Forelimb muscle (tissue), 1 donor: ENCODE measurements at places on chromosomes 1 and 21.

DNA sequence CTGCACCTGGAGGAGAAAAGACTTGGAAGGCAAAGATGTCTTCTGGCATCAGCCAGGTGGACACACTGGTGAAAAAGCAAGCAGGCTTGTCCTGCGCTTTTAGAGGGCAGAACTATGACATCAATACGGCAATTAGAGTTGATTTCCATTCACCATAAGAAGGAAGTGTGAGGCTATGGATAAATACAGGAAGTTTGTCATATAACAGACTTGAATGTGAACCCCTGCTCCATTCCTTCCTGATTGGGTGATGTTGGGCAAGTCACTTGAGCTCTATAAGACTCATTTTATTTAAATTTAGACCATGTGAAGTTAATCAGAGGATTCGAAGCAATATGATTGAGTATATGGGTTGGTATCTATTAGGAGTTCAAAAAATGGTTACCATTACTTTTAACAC lies 137.8 kb downstream of the PLPP3 start:
- DNase-seq: no peak

DNA sequence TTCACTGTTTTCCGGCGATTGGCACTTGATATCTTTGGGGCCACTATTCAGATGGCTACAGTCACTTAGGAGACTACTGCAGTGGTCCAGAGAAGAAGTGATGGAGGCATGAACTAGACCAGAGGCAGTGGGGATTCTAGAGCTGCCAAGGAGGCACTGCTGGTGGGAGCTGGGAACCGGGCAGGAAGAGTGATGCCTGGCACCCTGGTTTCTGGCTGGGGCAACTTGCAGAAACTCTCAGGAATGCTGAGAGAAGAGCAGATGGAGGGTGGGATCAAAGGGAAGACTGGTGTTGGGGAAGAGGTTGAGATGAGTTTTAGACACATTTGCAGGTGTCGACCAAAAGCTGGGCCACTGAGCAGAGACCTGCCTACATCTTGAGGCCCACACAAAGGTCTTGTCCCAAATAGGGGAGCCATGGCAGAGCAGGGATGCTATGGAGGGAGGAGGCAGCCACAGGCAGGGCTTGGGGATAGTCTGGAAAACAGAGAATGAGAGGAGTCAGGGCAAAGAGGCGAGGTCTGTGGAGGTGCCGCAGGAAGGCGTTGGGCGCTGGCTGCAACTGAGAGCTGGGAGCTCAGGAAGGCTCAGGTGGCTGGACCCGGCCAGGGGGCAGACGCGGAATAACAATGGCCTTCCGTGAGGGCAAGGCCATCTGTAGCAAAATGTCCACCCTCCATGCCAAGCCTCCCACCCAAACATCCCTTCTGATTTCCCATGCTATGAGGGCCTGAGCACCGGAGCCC lies 118.9 kb downstream of the TOMM20 start:
- no peak for DNase-seq

DNA sequence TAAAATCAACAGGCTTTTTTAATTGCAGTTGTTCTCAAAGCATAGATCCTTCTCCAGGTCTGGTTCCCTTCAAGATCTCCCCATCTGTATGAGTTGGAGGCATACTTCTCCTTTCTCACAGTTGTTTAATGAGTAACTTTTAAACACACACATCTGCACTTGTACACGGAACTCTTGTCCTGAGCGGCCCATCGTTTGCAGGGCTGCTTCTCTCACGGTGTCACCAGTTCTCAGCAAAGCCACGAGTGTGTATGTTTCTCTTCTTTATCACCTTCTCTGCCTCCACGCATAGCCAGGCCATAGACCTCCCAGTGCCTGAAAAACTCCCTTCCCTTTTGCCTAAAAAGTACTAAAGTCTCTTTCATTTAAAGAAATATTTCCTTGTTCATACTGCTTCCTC lies 68.7 kb upstream of the ROR1 start:
- DNase-seq: no peak

DNA sequence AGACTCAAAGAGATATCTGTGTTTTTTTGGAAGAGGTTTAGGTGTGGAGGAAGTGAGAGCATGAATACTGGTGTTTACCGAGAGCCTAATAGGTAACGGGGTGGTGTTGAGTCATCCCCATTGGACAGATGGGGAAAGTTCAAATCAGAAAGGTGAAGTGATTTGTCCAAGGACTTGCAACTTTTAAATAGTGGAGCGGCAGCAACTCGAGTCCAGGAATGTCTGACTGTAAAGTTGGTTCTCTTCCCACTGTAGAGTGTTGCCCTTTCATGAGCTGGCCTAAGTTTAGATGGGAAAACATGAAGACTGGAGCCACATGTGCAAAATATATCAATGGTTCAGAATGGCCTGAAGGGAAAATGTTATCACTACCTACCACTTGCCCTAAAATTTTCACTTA lies 125.7 kb downstream of the LYPLAL1 start:
- DNase-seq: no peak

DNA sequence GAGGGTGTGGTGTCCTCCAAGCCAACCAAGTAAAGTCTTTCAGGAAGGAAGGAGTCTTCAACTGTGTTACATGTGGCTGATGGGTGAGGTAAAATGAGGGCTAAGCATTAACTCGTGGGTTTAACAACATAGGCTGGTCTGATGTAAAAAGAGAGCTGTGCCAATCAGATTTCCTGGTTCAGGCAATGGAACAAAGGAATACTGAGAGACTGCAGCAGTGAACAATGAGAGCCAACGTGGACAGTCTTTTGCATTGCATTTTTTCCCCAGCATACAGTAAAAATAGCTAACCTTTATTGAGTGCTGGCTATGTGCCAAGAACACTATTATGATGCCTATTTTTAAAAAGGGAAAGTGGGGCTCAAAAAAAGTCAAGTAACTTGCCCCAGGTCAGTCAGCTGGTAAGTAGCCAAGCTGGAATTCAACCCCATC lies 31.1 kb downstream of the DLGAP3 start:
- no peak for DNase-seq

GRCh38 chr1:243438815-243439214 lies 183.0 kb downstream of the SDCCAG8 start:
- DNase-seq: no peak
